ENCODE measurements at places on chromosomes 2 and 18.

DNA sequence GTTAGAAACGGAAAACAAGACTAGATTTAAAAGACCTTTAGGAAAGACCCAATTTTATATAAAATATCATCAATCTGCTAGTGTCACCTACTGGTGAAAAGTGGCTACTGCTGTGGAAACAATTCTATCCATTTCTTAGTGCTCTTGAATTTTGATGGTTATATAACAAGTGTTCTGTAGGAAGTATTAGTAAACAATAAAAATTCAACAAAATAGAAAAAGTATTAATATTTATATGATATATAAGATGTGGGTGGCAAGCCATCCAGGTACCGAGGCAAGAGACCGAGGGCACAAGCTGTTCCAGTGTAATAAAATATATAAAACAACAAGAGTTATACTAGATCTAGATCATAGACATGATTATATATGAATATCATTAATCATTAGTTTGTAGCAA is 6.2 kb upstream of the TMEM87B start:
- no peak for DNase-seq

DNA sequence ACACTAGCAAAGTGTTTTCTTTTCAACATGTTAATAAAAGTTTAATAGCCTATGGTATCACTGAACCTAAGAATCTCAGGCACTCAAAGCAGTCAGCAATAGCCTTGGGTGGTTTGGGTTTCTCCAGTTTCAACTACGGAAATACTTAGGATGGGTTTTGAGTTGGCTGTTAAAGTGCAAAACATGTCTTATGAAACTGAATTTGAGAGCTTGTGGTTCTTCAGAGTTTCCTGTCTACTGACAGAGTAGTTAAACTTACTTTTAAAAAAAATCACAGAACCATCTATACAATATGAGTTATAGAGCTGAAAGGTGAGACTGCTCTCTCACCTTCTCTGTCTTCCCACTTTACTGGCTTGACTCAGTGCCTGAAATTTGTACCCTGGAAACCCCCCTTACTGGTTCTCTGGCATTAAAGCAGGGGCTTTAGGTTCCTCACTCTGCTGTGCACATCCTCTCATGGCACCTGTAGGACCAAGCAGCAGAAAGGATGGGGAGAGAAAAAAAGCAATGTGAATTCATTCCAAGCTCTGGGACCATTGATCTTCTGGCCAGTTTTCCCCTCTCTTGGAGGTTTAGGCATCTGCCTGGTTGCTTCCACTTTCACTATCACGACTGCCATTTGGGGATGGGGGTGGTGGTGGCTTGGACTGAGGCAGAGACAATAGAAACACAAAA is 18.1 kb downstream of the CCDC141 start:
- no peak for DNase-seq

DNA sequence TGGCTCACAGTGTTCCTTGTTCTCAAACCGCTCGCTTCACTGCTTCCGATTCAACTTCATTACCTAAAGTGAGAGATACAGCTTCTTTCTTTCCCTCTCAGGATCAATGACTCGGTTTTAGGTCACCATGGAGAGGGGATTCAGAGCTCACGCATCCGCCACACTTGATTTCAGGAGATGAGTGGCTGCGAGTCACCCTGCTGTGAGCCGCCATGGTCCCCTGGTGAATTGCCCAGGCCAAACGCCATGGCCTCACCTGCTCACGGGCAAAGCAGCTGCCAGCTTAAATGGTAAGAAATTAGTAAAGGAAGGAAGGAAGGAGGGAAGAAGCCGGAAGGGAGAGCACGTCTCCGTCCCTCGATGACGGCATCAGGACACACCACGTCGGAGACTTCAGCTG is 60.5 kb downstream of the ADNP2 start:
- DNase-seq = no peak

GRCh38 chr2:161028581-161028980 is 131.6 kb upstream of the TANK start:
- DNase-seq = no peak

GRCh38 chr18:9343577-9343976 is 9.0 kb downstream of the TWSG1 start:
- DNase-seq = no peak

- DNase-seq = no peak
Observed at GRCh38 chr18:43396266-43396665, 119.0 kb upstream of the SYT4 start.

- DNase-seq = no peak
Observed at GRCh38 chr2:157830696-157831570, 45.2 kb downstream of the ACVR1 start.

GRCh38 chr2:111191877-111192276 is 71.2 kb downstream of the BCL2L11 start:
- DNase-seq = no peak

- DNase-seq = no peak
Observed at GRCh38 chr2:103010306-103010705, 248.5 kb downstream of the TMEM182 start.

DNA sequence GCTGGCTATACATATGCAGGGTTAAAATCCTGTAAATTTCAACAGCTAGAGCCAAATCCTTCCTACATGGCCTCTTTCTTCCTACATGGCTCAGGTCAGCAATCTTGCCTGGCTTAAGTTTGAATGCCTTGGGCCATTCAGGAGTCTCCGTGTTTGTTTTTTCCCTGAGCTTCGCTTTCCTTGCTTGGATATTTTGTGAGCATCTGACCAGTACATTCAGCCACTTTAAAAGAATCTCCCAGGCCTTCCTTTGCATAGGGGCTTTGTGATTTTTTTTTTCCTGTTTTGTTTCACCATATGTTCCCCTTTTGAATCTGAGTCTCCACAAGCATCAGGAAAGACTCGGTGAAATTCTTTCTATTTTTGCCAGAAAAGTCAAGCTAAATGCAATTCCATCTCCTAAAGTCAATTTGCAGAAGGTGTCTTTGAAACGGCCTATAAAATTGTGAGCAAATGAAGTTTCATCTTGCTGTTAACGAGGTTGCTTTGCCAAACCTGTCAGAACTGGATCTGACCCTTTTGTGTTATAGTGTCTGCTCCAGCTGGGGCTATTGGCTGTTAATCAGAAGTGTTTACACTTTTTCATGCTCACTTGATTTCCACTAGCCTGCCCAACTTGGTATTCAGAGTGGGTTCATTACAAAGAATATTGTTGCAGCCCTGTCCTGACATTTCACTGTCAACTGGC is 256.9 kb downstream of the DCC start:
- DNase-seq = no peak

GRCh38 chr18:38241736-38242135 is 676.1 kb upstream of the CELF4 start:
- no peak for DNase-seq

DNA sequence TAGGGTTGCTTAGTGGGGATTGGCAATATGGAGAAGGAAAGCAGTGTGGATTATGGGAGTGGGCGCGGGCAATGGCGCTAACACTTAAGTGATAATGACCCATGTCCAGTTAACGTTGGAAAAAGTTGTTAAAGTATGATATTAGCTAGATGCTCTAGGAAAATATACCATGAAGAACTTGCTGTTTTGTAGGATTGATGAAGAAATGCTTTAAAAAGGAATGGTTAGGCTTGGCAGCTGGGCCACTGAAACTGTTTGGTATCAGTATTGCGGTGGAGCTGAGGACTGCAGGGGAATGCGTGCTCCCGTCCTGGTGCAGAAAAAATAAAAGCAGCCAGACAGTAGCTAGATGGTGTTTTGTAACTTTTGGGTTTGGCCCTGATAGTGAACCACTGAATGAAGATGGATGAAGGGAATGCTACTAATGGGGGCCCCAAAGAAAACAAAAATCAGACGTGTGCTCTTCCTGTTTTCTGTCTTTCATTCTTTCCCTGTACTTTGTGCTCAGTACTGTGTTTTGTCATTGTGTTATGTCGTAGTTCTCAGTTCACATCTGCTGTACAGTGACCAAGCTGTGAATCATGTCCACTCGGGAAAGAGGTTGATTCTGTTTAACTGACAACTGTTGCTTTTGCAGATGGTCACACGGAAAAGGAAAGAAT is 999 bp downstream of the INSIG2 start:
- DNase-seq = no peak

DNA sequence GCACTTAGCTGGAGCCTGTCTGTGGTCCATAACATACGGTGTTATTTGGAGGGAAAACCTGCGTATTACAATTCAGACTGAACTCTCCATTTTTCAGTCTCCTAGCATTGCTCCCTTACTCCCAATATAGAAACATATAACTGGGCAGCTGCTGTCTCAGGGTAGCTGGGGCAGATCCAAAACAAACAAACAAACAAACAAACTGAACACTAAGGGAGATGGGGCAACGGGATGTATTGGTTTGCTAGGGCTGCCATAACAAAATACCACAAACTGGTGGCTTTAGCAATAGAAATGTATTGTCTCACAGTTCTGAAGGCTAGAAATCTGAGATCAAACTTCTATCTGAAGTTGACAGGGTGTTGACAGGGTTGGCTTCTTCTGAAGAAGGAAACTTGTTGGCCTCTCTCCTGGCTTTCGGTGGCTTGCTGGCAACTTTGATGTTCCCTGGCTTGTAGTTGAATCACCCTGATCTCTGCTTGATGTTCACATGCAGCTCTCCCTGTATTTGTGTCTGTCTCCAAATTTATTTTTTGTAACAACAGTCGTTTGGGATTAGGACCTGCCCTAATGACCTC is 329.3 kb upstream of the ZNF804A start:
- no peak for DNase-seq

GRCh38 chr2:19611491-19612332 is 253.3 kb upstream of the OSR1 start:
- DNase-seq = no peak

DNA sequence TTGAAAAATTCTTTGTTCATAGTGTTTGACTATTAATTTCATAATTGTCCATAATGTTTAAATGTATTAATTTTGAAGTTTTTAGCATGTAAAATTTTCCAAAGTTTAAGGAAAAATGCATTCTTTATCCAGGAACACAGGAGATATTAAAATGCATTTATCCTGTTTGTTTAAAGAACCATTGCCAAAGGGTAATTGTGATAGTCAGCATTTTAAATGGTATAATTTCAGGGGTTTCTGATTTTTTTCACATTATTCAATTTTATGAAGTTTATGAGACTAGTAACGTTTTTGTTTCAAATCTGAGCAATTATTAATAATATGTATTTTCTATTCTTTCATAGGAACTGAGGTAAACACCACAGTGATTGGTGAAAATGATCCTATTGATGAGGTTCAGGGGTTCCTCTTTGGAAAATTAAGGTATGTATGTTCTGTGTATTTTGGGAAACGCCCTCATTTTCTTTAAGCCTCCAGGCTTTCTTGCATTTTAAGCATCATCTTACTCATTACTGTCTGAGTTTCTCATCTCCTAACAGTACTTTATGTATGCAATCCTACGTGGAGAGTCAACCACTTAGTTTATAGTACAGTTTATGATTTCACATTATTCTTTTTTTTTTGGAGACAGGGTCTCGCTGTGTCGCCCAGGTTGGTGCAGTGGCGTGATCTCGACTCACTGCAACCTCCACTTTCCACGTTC is 25.1 kb downstream of the UGGT1 start:
- no peak for DNase-seq

DNA sequence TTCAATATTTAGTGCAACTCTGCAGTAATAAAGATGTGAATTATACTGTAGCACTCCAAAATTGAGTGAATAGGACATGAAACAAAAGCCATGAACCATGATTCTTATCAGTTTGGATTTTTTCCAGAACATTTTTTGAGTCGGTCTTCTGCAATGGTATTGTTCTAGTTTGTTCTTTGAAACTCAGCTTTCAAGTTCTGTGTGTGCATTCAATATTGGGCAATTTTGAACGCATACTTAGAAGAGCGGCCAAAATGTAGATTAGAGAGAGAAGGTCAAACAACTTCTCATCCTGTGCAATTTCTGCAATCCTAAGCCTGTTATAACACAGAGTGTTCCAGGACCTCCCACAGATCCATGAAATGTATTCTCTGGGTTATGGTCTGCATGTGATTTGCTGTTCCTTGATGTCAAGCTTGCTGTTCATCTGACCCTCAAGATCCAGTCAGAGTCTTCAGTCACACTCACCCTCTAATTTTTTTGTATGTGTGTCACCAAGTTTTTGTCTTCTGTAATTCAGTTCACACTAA is 48.3 kb downstream of the TSPYL6 start:
- DNase-seq = no peak

GRCh38 chr2:189685540-189686229 is 11.2 kb downstream of the ANKAR start:
- no peak for DNase-seq

DNA sequence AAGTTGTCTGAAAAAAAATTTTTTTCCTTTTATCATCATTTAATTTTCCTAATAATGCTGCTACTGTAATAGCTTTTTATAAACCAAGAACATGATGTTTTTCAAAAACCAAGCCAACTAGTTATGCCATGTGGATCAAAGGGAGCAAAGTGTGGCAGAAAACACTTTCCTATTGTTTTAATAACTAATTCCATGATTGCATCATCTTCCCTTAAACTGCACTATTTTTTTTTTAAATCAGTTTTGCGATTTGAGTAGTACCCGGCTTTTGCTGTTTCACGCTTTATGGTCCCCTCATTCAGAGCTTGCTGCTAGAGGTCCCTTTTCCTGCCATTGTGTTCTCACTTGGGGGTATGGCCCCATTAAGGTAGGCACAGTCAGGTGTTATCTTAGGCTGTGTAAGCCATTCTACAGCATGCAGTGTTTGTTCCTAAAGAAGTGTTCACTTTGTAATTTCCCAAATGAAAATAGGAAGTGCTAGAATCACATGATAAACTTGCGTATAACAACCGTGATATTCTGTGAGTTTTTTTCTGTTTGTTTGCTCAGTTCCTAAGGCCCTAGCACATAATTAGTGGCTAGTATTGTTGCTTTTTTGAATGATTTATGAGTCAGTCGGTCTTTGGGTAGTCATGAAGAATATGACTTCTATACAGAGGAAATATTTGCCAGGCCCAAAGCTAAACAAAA is 225.8 kb downstream of the PTGR3 start:
- no peak for DNase-seq
